ENCODE measurements at places on chromosomes 2 and 18.
A peak's percentile ranks its signal among the peaks of the same experiment; 100 is the strongest.

GRCh38 chr18:13538630-13539029 is 187.7 kb downstream of the FAM210A start:
- no peak for DNase-seq

- DNase-seq = no peak
Observed at GRCh38 chr2:155391613-155392130, 693.2 kb downstream of the KCNJ3 start.

DNA sequence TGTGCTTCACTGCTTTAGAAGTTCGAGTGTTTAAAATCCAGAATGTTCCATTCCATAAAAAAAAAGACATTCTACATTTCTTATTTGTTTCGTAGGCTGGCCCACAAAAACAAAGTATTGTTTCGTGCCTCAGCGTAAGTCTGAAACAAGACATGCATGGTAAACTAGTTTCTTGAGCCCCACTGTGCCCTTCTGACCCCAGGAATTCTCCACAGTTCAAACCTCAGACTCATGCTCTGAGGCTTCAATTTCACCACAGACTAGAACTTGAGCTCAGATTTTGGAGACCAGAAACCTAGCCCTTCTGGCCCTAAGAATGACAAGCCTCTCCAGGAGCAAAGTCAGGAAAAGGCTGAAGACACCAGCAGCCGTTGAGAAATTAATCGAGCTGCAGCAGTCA is 151.5 kb downstream of the SLC8A1 start:
- peak; percentile 29 for DNase-seq

- DNase-seq = peak; percentile 26
Observed at GRCh38 chr2:127104881-127105655, 1.9 kb downstream of the BIN1 start.

- peak; percentile 9 for DNase-seq
Observed at GRCh38 chr18:80229363-80229762, 18.0 kb downstream of the PARD6G start.

DNA sequence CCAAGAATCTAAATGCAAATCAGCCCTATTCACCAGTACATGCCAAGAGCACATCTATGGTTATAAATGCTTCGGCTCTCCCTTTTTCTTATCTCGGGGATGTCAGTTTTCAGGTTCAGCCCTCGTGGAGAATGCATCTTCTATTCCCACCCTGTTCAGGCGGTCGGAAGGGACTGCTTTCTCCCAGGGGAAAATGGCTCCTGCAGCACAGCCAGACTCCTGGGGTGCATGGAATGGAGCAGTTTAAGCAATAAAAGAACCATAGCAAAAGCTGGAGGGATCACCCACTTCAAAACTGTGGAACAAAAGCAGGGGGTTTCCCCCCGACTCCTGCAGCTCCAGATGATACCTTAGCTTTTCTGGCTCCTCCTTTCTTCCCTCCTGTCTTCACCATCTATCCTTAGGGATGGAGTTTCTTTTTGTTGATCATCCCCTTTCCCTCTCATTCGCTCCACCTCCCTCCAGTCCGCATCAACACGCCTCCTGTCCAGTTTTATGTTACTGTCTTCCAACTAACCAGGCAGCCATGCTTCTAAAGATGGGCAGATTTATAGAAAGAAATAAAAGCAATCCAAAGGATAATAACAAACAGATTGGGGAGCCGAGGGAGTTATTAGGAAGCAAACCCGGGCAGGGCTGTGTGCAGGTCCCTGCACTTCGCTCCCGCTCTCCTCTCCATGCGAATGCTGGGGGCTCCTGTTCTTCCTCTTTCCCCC is 356.2 kb upstream of the SMIM21 start:
- no peak for DNase-seq

DNA sequence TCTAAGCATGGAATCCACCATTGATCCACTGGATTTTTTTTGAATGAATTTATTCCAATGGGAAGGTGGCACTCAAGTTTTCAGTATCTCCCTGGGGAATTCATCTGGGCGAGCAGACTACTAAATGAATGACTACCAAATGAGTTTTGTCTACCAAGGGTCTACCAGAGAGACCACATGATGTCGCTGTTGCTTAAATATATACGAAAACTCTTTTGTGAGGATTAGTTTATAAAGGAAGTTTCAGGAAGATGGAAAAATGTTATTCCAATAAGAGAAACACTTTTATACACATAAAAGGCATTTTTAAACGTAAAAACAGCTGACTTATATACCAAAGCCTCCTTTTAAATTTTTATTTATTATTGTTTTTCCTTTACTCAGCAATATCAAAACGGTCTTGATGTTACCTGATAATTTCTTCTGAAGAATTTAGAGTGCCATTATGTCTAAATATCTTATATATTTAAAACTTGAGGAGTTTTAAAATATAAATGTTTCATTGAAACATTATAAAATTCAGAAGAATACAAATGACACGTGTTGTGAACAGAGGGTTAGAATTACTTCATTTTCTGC is 139.7 kb downstream of the HRH4 start:
- DNase-seq = peak; percentile 82

DNA sequence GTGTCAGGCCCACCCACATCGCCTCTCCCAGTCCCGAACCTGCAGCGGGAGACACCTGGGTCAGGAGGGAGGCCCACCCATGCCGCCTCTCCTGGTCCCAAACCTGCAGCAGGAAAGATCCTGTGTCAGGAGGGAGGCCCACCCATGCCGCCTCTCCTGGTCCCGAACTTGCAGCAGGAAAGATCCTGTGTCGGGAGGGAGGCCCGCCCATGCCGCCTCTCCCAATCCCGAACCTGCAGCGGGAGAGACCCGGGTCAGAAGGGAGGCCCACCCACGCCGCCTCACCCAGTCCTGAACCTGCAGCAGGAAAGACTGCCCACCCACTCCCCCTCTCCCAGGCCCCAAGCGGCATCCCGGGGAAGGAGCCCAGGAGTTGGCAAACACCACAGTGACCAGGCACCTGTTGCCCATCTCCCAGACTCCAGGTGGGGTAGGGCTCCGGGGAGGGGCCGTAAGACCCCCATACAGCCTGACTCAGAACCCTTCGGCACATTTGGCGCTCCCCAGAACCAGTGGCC is 7.8 kb downstream of the SLC66A2 start:
- DNase-seq = no peak

DNA sequence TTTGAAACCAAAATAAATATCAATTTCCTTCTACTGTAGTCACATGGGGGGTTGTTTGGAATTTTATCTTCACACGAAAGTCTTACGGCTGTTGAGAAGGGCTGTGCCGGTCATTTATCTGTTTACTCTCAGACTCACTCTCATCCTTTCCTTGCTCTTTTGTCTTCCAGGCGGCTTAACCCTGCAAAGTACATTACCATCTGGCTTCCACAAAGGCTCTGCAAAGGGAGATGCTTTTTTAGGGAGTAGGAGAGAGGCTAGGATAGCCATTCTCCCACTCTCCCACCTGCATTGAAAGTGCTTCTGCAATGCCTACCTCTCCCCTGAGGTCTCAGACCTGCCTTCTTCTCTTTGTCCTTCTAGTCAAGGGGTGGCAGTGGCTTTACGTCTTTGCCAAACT is 247.6 kb downstream of the MEIS1 start:
- no peak for DNase-seq

DNA sequence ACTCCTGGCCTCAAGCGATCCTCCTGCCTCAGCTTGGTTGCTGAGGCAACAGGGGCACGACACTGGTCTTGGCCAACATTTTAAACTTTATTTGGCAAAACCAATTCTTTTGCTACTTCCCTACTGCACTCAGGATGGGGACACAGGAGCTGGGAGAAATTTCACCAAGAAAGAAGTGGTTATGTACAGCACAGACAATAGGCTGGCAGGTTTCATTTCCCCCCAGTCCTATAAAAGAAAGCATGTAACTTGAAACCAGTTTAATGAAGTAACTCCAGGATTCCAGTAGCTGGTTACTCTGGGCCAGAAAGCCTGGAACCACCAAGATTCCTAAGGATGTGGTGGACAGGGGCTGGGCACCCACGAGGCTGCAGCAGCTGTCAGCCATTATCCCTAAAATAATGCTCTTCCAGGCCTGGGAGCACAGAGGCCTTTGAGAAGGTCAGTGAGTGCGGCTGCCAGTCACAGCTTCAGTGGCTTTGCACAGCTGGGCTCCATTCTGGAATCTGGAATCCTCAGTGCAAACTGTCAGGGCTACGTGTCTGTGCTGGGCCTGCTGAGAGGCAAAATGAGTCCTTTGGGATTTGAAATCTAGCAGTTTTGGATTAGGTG is 142.3 kb upstream of the ITGA6 start:
- DNase-seq = peak; percentile 49

- DNase-seq = no peak
Observed at GRCh38 chr18:5998166-5998881, 103.0 kb upstream of the TMEM200C start.

DNA sequence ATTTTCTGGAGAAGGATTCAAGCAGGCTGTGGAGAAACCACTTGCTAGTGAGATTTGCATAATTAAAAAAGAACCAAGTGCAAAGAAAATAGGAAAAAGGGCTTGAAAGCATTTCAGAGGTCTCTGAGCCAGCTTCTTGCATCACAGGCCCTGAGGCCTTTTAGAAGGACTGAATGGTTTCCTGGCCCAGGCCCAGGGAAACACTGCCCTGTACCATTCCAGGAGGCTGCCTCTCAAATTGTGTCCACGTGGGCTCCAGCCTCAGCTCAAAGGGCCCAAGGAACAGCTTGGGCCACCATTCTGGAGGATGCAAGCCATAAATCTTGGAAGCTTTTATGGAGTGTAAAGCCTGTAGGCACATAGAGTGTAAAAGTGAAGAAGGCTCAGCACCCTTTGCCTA is 523.3 kb upstream of the VRK2 start:
- DNase-seq = peak; percentile 3

DNA sequence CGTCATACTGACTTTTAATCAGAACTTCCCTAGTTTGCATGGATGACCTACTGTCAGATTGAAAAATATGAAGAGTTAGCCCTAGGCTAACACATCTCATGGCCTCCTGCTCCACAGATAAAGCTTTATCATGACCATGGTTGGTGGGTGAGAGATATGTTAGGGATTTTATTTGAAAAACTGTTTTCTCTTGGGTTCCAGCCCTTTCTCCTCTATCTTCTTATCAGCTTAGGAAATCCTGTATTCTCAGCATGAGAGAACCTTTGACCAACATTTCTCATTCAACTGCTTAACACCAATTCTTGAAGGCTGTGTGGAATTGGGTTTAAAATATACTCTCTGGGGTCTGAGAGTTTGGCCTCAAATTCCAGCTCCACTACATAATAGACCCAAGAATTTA is 1407.0 kb upstream of the CELF4 start:
- no peak for DNase-seq

GRCh38 chr18:49845629-49846360 is 32.5 kb upstream of the ACAA2 start:
- no peak for DNase-seq

- no peak for DNase-seq
Observed at GRCh38 chr18:50842846-50843245, 23.0 kb upstream of the MRO start.

GRCh38 chr18:6792391-6792790 is 62.9 kb downstream of the ARHGAP28 start:
- DNase-seq = no peak

GRCh38 chr18:79876497-79876896 is 75.0 kb downstream of the SLC66A2 start:
- no peak for DNase-seq

GRCh38 chr18:55351980-55352714 is 235.8 kb downstream of the TCF4 start:
- DNase-seq = no peak

DNA sequence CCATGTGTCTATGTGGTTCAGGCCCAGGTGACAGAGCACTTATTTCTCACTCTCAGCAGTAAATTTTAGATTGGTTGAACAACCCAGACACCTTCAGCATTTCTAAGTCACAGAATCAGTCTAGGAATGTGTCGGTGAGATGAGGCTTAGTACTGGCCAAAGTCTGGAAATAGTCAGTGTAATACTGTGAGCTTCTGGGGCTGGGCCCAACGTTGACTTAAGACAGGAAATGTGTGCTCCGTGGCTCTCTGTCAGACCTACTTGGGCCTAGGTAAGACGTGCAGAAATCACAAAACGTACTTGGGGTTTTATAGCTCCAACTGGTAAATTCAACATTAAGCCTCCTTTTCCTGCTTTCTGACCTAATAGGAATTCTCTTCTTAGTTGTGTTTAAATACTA is 160.3 kb upstream of the COL3A1 start:
- no peak for DNase-seq

GRCh38 chr2:174618179-174618578 is 20.6 kb upstream of the WIPF1 start:
- DNase-seq = no peak

- no peak for DNase-seq
Observed at GRCh38 chr18:12692206-12692605, 10.3 kb downstream of the CEP76 start.

- DNase-seq = no peak
Observed at GRCh38 chr2:133837441-133838094, 269.3 kb upstream of the NCKAP5 start.

DNA sequence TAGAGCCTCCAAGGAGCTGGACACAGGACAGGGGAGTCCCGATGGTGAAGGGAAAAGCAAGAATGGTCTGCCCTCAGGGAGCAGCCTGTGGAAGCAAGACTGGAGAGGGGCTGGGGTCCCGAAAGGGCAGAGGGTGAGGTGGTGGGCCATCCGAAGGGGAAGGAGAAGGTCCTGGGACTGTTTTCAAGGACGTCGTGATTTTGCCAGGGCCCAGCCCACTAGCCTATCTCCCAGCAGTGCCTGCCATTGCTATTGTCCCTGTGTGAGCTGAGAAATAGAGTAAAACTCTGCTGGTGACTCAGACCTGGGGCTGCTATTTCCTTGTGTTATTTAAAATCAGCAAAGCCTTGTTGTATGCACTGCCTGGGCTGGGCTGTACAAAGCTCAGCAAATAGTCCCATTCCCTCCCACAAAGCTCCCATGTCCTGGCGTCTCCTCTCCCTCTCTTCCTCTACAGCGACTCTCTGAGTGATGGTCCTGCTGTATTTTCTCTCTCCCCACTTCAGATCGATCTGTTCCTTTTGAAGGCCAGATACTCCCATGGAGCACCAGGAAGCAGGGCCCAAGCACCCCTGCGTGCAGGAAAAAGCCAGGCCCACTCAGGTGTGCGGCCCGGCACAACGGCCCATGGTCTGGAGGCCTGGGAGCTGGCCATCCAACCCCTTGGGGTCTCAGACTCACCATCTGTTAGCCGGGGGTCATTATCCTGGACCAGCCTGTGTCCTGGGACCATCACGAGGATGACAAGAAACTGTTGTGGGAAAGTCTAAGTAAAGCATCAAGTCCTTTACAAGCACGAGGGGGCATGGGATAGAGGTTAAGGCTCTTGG is 65.0 kb upstream of the OTOF start:
- DNase-seq = no peak

GRCh38 chr2:144796936-144797335 is 277.0 kb upstream of the ZEB2 start:
- DNase-seq = no peak
